HFFc6 (cell line): ENCODE measurements at places on chromosomes 1 and 21. TPM values are rescaled to one million over a fixed set of nuclear protein-coding genes. Genes with fewer than 3 reads are reported as not detected.

DNA sequence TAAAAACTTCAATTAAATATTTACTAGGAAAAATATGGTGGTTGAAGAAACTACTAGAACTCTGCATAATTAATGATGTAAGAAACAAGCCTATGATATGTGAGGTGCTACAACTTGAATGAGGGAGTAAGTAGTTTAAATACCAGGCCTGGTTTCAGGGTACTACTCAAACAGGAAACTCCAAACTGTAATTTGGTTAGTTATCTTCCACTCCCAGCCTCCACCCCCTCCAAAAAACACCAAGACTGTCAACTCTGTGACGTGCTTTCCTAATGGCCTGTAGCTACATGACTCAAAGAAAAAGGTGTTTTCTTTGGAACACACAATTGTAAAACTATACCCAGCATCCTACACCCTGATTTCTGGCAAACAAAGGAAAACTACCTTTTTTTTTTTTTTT, 55.9 kb upstream of the RCC1 start:
- H3K4me1 ChIP-seq: peaks cover 6% of the 10 kb centered on the region; the same call in 1 of the 2 replicates
- no peaks in the 10 kb centered on the region for H3K27me3 ChIP-seq
- H3K4me3 ChIP-seq: no peak overlapping the region
- no peak overlapping the region for H3K27ac ChIP-seq

DNA sequence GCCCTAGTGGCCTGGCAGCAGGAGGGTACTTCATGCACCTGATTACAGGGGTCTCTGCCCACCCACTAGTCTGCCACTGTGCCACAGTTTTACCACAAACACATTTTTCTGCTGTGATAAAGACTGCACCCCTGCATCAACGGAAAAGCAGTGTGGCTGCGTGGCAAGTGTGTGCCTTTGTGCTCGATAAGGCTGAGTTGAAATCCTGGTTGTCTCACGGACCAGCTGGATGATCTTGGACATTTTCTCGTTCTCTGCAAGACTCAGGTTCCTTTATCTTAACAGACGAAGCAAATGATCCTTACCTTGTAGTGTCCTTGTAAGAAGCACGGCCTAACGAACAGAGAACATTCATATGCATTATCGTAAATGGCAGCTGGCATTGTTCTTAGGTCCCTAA, 10.2 kb downstream of the GRHL3 start:
- peaks cover 25% of the 10 kb centered on the region for H3K27me3 ChIP-seq
- 0 out of 2 replicates have a peak, but pooled peaks cover 4% of the 10 kb centered on the region for H3K36me3 ChIP-seq
- no peak overlapping the region for H3K4me3 ChIP-seq
- DNase-seq: no peak

- no peak for DNase-seq
- H3K4me3 ChIP-seq: no peak overlapping the region
- H3K36me3 ChIP-seq: no peaks in the 10 kb centered on the region
- H3K27ac ChIP-seq: no peak overlapping the region
- peaks cover 12% of the 10 kb centered on the region for H3K4me1 ChIP-seq
Measured at GRCh38 chr21:29431680-29432079, 133.0 kb downstream of the BACH1 start.

GRCh38 chr1:94925004-94925403, 1.9 kb downstream of the CNN3 start:
- H3K4me1 ChIP-seq: peaks cover 62% of the 10 kb centered on the region
- H3K4me3 ChIP-seq: peak overlapping the region; percentile 98
- no peaks in the 10 kb centered on the region; the same call in 1 of the 2 replicates for H3K27me3 ChIP-seq

GRCh38 chr1:116433275-116434257, 60.5 kb downstream of the ATP1A1 start:
- DNase-seq: peak; percentile 46
- no peaks in the 10 kb centered on the region for H3K36me3 ChIP-seq
- H3K4me3 ChIP-seq: no peak overlapping the region
- H3K27ac ChIP-seq: peak overlapping the region; percentile 47; the same call in 1 of the 2 replicates
- peaks cover 16% of the 10 kb centered on the region for H3K4me1 ChIP-seq
- peaks cover 19% of the 10 kb centered on the region for H3K27me3 ChIP-seq

- H3K36me3 ChIP-seq: no peaks in the 10 kb centered on the region; the same call in 1 of the 2 replicates
- H3K27me3 ChIP-seq: peaks cover 6% of the 10 kb centered on the region; the same call in 1 of the 2 replicates
- H3K4me1 ChIP-seq: peaks cover 16% of the 10 kb centered on the region
- H3K4me3 ChIP-seq: no peak overlapping the region
Measured at GRCh38 chr1:15598436-15598835, 13.6 kb upstream of the AGMAT start.

Gene NBPF6
- not detected in 3 replicates for total RNA-seq

Gene SERPINC1
- 0.29 TPM in 1 of 2 replicates, not detected in the other for total RNA-seq
